ENCODE measurements at places on chromosomes 7 and 10.

DNA sequence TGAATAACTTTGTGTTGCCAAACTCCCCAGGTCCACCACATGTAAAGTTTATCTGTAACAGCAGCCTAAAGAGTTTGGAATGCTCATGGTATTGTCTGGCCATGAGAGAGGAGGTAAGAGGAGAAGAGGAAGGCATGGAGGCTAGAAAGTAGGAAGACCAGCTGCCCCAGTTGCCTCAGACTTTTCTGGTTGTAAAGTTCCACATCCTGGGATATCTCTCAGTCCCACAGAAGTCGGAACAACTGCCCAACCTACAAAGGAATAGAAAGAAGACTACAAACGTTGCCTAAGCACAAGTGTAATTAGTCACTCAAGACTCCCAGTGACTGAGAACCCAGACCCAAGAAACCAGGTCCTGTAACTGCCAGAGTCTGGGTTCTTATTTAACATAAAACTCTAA is 47.3 kb downstream of the CREB3L2 start:
- DNase-seq, result no peak

- DNase-seq, result no peak
Observed at GRCh38 chr7:158586499-158587161, 993 bp downstream of the PTPRN2 start.

DNA sequence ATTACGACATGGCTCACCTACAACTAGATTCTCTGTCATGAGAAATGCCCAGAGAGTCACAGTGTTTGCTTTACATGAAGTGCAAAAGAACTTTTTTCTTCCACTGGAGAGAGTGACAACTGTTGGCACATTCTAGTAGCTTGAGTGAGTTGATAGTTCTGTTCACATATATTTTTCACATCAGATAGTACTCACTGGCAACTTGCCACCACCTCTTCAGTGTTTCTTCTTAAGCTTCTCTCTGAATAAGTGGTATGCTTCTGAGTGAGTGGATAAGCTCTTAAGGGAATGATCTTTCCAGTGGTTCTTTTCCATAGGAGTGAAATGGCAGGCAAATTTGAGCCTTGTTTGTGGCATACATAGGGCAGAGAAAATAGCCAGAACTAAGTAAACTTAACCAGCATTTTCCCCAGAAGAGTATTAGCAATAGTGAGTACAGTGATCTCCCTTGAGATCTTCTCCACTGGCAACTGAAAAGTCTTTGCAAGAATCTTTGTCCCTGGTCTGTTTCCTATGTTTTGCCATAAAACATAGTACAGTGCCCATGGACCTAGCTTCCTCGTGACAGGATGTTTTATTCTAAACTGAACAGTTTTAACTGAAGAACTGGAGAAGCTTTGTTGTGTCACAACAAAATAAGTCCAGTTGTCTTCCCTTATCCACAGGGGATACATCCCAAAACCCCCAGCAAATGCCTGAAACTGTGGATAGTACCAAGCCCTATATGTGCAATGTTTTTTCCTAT is 125.4 kb upstream of the CDK13 start:
- DNase-seq, result no peak

GRCh38 chr10:102395400-102396316 is at the start of gene NFKB2:
Gene NFKB2, plus strand, starts transcription at chr10:102395705. Its CDS starts 255 bp downstream, at chr10:102395960.
- peak; percentile 87 for DNase-seq

DNA sequence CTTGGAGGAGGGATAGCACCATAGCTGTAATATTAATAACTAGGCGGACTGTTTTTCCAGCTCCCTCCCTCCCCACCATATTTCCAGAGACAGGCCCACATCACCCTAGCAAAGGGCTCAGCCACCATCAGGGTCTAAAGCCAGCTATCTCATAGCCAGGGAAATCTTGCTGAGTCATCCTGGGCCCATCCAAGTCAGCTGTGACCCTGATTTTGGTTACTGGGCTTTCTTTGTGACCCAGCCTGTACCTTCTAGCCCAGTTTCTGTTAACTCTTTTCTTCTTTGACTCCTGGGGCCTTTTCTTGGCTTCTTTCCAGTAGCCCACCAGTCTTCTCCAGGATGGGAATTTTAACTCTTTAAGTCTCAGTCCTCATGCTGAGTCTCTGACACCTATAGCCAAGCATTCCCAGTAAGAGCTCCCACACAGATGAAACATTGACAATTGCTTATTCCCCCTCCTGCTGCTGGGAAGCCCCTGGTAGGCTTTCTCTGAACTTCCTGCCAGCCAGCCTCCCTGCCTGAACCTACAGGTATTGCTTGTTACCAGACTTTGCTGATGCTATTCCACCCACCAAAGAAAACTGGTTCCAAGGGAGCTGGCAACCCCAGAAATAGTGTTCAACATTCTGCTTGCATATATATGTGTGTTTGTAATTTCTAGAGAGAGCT is 34.8 kb upstream of the ADO start:
- DNase-seq, result no peak

GRCh38 chr10:5537684-5538083 is 12.9 kb downstream of the CALML3 start:
- DNase-seq, result no peak

GRCh38 chr7:158867214-158867984 is 11.0 kb downstream of the DYNC2I1 start:
- no peak for DNase-seq

DNA sequence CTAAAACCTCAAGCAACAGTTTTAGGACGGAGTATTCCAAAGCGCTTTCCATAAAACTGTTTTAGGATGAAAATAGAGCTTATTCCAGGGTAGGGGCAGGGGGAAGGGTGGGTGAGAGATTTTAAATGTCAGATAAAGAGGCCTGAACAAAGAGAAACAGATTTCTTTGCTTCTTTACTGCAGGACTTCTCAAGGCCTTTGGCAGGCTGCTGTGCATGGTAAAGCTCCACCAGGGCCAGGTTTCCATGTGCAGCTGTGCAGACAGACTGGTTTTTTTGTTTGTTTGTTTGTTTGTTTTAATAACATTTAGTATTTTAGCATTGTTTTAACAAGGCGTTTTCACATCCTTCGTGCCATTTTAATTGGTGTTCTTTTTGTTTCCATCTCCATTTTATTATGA is 26.3 kb downstream of the HECW1 start:
- DNase-seq, result no peak

GRCh38 chr7:45033931-45034290 is 33.9 kb downstream of the CCM2 start:
- no peak for DNase-seq

DNA sequence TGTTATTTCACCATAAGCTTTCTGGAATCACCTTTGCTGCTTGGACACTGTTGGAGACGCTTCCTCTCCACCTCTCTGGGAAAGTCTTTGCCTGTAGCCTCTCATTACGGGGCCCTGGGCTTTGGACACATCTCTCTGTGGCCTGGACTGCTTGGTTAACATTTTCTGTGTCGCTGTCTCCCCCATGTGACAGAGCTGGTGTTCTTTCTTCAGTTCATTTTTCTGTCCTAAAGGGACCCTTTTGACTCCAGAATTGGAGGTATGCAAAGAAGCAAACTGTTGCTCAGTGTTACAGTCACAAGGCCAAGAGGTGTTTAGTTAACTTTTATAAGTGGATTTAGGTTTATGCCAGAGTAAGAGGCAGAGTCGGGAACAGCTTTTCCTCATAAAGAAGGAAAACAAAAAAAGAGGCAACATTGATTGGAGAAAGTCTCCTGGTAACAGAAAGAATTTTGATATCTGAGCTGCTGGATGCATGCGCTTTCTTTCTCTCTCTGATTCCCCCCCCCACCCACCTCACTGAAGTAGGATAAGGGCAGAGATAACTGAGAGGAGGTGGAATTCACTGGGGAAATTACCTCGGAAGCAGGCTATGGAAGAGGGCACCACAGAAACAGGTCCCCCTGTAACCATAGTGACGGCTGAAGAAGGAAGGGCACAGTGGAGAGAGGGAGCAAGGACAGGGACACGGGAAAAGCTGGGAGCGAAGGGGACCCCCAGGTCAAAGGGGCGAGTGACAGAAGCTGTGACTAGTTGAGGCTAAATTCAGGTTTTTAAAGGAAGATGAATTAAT is 57.8 kb downstream of the LGI1 start:
- no peak for DNase-seq

DNA sequence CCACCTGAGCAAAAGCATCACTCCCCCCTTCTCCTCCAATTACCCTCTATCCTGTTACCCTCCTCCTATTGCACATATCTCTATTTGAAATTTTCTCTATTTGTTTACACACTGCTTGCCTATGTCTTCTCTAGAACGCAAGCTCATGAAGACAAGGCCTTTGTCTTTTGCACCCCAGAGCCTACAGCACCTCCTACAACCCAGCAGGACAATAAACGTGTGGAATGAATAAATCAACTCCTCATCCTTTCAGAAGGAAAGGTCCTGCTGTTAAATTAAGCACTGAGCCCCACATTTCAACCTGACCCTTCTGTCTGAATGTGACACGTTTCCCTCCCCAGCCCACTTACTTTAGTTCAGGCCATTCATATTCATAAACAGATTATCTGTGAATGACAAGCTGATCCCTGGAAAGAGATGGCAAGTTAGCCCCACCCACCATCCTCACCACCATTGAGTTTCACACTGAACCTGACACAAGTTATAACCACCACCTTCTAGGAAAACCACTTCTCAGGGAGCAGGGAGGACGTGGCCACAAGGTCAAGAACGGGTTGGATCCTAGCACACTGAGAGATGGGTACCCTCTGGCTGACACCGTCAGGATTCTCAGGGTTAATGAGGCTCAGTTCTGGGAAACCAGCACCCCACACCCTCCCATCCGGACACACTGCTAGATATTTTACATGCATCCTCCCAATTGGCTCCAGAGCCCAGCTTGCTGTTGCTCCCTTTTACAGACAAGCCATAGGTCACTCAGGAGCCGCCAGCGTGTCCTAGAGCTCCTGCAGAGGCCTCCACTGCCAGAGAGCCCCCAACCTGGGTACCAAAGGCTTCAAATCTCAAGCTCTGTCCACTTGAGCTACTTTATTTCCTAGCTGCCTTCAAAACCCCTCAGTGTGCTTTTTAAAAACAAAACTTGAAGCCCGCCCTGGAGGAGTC is 934 bp downstream of the PRTFDC1 start:
- no peak for DNase-seq

DNA sequence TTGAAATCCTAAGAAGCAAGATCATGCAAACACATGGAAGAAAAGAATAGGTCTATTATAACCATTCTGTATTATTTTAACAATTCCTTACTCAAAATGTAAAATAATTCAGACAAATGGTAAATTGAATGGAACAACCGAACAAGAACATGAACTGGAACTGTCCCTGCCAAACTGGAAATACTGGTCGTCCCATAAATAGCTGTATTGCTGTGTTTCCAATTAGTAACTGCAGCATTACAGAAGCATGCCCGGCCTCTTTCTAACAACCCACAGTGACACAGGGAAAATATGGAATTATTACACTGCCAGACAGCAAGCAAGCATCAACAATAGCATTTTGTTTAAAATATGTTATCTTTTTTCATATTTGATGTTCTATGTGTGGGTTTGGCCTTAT is 1138.5 kb upstream of the PHF14 start:
- no peak for DNase-seq

DNA sequence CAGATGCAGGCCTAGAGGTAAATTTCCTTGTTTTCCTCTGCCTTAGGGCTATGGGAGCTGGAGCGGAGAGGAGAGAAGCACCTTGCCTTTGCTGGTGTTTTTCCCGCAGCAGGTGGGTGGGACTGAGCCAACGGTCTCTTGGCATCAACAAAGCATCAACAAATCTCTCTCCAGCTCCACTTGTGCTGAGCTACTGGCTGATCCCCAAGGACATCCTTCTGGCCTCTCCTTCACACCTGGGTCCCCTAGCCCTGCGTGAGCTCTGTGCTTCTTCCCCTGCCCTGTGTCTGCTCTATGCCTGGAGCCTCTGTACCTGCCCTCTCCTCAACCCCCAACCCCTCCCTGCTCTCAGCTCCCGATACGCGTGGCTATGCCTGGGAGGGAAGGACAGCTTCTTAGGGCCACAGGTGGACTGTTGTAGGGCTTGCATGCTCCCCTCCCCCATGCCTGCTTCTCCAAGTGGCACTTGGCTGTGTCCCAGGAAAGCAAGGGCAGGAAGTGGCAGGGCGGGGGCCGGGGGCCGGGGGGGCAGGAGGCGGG is 3.2 kb upstream of the CLDN4 start:
- DNase-seq, result no peak
